ENCODE measurements at places on chromosomes 7 and 10.
A peak's percentile ranks its signal among the peaks of the same experiment; 100 is the strongest.

- no peak for DNase-seq
Measured at GRCh38 chr7:154931906-154932305, 71.0 kb downstream of the PAXIP1 start.

GRCh38 chr7:157192861-157193260 is 54.1 kb downstream of the UBE3C start:
- DNase-seq = no peak

GRCh38 chr7:17441557-17441956 is 143.1 kb downstream of the AHR start:
- no peak for DNase-seq

GRCh38 chr7:83610649-83611304 is 38.2 kb downstream of the SEMA3E start:
- DNase-seq = no peak

DNA sequence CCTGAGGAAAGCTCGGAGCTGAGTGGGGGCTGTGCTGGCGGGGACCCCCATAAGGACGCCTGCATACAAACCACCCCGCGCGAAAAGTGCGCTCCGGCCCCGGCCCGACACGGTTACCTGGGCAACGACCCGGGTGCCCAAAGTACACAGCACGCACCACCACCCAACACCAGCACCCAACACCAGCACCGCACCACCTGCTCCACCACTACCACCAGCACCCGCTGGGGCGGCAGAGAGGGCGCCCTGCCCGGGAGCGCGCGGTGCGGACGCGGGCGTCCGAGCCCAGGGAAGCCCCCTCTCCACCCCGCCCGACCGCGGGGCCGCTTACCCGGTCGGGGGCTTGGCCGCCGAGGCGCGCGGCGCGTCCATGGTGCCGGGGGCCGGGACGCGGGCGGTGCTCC is 345 bp downstream of the COBL start:
- DNase-seq = no peak

GRCh38 chr10:100743626-100744135 is 1.7 kb upstream of the PAX2 start:
- DNase-seq = peak; percentile 16

DNA sequence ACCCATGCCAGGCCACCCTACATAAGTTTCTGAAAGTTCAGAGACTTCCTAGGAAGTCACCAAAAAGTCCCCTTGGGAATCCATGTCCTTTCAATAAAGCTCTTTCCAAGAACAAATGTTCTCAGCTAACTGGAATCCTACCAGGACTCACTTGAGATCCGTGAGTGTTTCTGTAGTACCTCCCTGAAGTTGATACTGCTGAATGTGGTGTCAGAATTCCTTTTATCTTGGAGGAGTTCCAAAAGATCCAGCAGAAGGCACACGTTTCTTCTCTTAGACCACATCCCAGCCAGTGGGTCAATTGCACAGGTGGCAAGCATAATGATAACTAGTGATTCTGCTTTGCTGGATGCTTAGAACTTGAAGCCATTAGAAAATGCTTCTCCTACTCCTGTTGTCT is 689.7 kb upstream of the IGFBP3 start:
- DNase-seq = no peak

GRCh38 chr7:78769481-78770101 is 683.9 kb downstream of the MAGI2 start:
- DNase-seq = no peak

GRCh38 chr7:82566752-82567151 is 123.2 kb upstream of the CACNA2D1 start:
- no peak for DNase-seq

Measured in T follicular helper cell (primary cell).